ENCODE measurements at places on chromosomes 6 and 20. TPM values are rescaled to one million over a fixed set of nuclear protein-coding genes. Genes with fewer than 3 reads are reported as not detected.
A peak's percentile ranks its signal among the peaks of the same experiment; 100 is the strongest.

DNA sequence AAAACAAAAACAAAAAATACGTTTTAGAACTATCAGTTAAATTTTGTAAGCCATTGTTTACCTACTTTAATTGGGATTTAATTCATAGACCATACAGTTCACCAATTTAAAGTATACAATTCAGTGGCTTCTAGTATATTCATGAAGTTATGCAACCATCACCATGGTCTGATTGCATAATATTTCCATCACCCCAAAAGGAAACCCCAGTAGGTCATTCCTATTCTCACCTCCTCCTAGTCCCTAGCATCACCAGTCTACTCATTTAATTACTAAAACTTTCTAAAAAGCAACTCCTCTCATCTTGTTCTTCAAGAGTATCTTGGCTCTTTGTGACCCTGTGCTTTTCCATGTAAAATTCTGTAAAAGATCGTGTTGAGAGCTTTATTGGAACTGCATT, 60.2 kb downstream of the ASXL1 start:
- DNase-seq, result no peak

GRCh38 chr20:10271494-10272219, 53.0 kb downstream of the SNAP25 start:
- DNase-seq, result no peak

GRCh38 chr6:127267646-127268625, 1.3 kb downstream of the RNF146 start:
- peak; percentile 29 for DNase-seq

DNA sequence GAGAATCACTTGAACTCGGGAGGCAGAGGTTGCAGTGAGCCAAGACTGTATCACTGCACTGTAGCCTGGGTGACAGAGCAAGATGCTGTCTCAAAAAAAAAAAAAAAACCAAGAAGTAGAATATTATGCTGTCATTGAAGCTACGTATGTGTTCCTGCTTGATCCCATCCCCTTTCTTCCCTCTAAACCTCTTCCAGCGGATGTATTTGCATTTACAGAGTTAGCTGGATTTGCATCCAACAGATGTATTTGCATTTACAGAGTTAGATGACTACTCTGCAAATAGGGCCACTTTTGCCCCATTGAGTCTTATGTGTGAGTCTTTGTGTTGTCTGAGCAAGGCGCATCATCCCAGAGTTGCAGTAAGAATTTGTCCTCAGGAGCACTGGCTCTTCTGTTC, 24.9 kb upstream of the IPCEF1 start:
- no peak for DNase-seq

- peak; percentile 11 for DNase-seq
Measured at GRCh38 chr6:93047033-93047432, 372.3 kb downstream of the EPHA7 start.

DNA sequence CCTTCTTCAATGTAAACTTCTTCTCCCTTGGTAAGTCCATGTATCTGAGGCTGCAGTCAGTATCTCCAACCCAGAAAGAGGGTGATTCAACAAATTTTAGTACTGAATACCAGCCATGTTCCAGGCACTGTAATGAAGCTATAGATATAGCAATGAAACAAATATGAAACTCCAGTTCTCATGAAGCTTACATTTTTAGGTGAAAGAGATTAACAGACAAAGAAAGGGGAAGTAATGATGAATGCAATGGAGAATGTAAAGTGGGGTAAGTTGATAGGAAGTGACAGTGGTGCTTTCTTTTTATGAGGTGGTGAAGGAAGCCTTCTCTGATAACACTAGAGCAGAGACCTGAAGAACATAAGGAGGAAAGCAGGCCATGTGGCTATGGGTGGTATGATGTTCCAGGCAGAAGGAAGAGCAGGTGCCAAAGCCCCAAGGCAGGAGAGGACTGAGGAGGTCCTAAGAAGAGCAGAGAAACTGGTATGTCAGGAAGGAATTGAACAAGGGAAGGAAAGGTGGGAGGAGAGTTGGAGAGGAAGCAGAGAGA, 143.6 kb downstream of the TFAP2B start:
- DNase-seq, result no peak

DNA sequence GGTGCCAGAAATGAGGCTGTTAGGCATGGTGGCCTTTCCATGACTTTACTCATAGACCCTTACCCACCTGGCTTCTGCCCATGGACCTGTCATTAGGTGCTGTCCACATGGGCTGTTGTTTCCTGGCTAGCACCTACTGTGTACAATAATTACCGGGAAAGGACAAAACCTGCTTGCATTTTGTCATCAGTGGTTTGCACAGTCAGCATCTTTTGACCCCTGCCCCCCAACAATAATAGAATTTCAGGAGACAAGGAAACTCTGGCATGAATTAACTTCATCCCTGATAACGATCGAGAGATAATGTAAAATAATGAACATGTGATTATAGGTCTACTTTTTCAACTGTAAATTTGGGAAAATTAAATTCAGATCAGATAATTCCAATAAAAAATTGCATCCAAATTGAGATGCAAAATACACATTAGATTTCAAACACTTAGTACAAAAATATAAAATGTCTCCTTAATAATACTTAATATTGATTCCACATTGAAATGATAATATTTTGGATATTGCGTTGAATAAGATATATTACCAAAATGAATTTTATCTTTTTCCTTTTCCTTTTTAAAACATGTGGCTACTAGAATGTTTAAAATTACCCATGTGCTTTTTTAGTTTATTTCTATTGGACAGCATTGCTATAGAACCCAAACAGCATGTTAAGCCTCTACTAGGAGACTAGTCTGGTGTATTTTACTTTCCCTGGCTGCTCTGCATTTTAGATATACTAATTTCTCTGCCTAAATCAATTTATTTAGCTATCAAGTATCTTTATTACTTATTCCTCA, 12.4 kb downstream of the ANKRD66 start:
- no peak for DNase-seq

DNA sequence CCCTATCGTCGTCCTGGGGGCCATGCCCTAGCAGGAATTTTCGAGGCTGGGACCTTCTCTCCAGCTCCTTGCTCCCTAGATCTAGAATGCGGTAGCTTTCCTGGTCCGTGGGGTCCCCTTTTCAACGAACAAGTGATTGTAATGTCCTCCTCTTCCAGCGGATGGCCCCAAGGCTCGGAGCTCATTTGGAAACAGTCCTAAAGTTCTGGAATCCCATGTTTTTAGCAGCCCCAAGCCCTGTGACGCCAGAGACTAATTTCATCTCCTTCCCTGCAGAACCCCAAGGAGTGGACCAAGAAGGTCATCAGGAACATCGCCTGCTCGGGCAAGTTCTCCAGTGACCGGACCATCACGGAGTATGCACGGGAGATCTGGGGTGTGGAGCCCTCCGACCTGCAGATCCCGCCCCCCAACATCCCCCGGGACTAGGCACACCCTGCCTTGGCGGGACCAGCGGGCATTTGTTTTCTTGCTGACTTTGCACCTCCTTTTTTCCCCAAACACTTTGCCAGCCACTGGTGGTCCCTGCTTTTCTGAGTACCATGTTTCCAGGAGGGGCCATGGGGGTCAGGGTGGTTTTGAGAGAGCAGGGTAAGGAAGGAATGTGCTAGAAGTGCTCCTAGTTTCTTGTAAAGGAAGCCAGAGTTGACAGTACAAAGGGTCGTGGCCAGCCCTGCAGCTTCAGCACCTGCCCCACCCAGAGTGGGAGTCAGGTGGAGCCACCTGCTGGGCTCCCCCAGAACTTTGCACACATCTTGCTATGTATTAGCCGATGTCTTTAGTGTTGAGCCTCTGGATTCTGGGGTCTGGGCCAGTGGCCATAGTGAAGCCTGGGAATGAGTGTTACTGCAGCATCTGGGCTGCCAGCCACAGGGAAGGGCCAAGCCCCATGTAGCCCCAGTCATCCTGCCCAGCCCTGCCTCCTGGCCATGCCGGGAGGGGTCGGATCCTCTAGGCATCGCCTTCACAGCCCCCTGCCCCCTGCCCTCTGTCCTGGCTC, 48.5 kb downstream of the PYGB start:
- peak; percentile 34 for DNase-seq

- no peak for DNase-seq
Measured at GRCh38 chr6:43113431-43114260, 37.5 kb downstream of the PTK7 start.

GRCh38 chr6:1418471-1419191, 29.3 kb downstream of the FOXF2 start:
- DNase-seq, result no peak

DNA sequence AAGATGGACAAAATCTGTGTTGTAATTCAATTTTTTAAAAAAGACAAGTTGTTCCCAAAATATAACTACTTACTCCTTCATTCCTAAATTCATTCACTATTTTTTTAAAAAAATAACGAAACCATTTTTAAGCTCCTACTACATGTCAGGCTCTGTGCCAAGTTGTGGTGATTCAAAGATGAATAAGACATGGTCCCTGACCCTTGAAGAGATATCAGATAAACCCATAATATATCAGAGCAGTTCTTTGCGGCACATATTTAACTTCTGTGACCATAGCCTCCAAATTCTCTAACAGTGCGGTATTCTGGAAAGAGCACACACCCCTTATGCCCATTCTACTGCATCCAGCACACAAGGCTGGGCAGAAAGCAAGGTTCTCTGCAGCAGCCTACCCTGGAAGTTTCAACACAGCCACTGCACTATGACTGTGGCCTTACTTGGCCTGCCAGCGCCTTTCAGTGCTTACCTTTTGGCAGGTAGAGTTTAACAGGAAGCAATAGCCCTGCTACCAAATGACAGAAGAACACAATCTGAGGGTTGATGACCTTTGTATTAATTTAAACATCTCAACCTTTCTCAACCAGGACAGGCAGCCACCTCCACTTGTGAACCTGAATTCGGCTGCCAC, 406.5 kb downstream of the BTBD9 start:
- no peak for DNase-seq

GRCh38 chr20:32153156-32153665, 43.7 kb downstream of the TM9SF4 start:
- DNase-seq, result no peak

GRCh38 chr20:21571841-21572690, 58.2 kb upstream of the NKX2-2 start:
- DNase-seq, result peak; percentile 56

GRCh38 chr6:163170294-163170883, 244.1 kb upstream of the QKI start:
- no peak for DNase-seq

- no peak for DNase-seq
Measured at GRCh38 chr6:82033631-82034211, 213.8 kb downstream of the IBTK start.

- peak; percentile 16 for DNase-seq
Measured at GRCh38 chr6:110999634-111000270, 17.9 kb downstream of the RPF2 start.

DNA sequence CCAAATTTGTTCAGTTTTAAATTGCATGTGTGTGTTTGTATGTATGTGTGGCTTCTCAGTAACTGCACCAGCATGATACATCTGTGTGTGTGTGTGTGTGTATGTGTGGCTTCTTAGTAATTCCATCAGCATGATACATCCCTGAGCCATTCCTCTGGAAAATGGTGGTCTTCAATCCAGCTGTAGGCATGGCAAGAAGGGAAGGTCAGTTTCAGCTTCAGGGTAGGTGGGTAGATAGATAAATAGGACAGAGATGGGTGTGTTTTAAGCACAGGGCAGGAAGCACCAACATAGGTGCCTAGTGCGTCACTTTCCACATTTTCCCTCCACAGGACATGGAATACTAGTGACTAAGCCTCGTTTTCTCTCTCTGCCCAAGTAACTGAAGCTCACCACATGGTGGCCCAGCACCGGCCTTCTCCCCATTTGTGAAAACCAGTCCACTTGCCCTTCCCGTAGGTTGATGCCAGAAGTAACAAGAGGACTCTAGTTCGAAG, 82.9 kb downstream of the RPP40 start:
- DNase-seq, result no peak

DNA sequence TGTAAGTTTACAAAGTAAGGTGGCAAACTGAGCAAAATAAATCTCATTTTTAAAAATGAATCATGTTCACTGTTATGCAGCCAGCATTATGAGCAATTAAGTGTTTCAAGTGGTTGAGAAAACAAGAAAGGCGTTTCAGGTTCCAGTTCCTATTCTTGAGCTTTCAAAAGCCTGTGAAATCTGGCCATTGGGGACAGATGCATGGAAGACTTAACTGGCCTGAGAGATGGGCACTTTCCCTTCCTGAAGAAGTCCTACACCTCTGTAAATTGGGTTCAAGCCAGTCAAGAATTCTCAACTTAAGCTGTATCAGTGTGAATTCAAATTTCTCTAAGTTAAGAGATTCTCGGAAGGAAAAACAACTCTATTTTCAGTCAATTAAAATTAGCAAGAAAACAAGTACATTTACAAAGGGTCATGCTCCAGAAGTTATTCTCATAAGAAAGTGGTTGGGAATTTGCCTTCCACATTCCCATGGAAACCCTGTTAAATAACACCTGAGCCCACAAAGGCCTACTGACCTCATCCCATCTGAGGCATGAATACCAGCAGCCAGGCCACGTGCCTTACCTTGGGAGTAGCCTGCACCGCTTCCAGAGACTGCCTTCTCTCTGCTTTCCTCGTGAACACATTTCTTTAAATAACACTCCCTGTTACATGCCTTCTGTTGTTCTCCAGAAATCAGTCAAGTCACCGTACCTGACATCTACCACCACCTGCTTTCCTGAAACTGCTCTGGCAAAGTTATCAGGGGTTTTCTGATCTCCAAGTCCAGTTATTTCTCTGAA, 19.4 kb downstream of the MAP3K5 start:
- DNase-seq, result peak; percentile 9

DNA sequence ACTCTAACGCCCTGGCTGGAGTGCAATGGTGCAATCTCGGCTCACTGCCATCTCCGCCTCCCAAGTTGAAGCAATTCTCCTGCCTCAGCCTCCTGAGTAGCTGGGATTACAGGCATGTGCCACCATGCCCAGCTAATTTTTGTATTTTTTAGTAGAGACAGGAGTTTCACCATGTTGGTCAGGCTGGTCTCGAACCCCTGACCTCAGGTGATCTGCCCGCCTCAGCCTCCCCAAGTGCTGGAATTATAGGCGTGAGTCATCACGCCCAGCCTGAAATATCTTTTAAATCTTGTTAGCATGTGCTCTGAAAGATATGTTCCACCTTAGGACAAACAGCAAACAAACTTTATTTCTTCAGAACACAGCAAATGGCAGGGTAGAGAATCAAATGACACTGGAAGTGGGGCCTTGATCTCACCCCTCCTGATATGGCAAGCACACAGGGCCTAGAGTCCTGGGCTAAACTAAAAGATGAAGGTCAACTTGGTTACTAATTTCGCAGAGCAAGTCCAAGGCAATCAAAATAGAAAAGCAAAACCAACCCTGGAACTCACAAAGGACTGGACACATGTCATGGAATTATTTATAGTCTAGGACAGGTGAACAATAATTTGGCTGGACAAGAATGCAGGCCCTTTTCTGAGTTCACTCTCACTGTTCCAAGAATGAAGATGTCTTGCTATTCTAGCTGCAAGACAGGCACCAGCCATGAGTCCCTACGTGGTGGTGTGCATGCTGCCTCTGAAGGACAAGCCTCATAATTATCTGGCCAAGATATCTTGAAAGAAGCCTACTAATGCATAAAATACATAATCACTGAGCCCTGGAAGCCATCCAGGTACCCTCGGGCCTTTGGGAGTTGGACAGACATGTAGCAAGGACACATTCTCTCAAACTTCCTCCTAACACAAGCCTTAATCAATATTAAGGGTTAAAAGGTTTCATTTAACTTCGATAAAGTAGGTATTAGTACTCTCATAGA, 35.6 kb downstream of the B4GALT5 start:
- no peak for DNase-seq

ARMC12 gene
- 1.0 TPM for total RNA-seq

ADAM33 gene
- total RNA-seq, result 18.9 TPM

HLA-DMA gene
- total RNA-seq, result 11.9 TPM

KAT14 gene
- 28.5 TPM for total RNA-seq

SRSF12 gene
- total RNA-seq, result 23.2 TPM

BCAS1 gene
- total RNA-seq, result not detected

Data from neural progenitor cell (in vitro differentiated cells).